GM23248 (cell line): ENCODE measurements at places on chromosomes 5 and 9. TPM values are rescaled to one million over a fixed set of nuclear protein-coding genes. Genes with fewer than 3 reads are reported as not detected.

The SPARC gene
- 5,563 and 6,520 TPM in 2 replicates for total RNA-seq

The ANKRD34B gene
- not detected in 2 replicates for total RNA-seq

The ROPN1L gene
- 0.86 TPM in 1 of 2 replicates, not detected in the other for total RNA-seq

The TAF1L gene
- not detected in 2 replicates for total RNA-seq

The FOXD4L3 gene
- not detected in 2 replicates for total RNA-seq

The MACIR gene
- total RNA-seq = 31.5 and 36.3 TPM in 2 replicates

The GOLM1 gene
- 48.2 and 56.2 TPM in 2 replicates for total RNA-seq

The CDK9 gene
- total RNA-seq = 43.7 and 59.8 TPM in 2 replicates

The CMBL gene
- 4.0 and 4.2 TPM in 2 replicates for total RNA-seq

The LCN9 gene
- total RNA-seq = not detected in 2 replicates

The TMEM252 gene
- not detected in 2 replicates for total RNA-seq

The IFNA2 gene
- not detected in 2 replicates for total RNA-seq

The LCP2 gene
- total RNA-seq = not detected in 2 replicates

The SPATA31E1 gene
- total RNA-seq = not detected in 2 replicates
